Naive thymus-derived CD4-positive, alpha-beta T cell (primary cell): ENCODE measurements at places on chromosomes 16 and 17. TPM values are rescaled to one million over a fixed set of nuclear protein-coding genes. Genes with fewer than 3 reads are reported as not detected.

TPSB2 gene
- polyA plus RNA-seq: not detected

RAMP2 gene
- not detected for polyA plus RNA-seq

IL32 gene
- polyA plus RNA-seq: 1,418 TPM

TMEM132E gene
- 0.41 TPM for polyA plus RNA-seq

MYH3 gene
- 1.8 TPM for polyA plus RNA-seq

SLC22A31 gene
- 0.33 TPM for polyA plus RNA-seq

OSGIN1 gene
- 0.59 TPM for polyA plus RNA-seq

PLEKHH3 gene
- polyA plus RNA-seq: not detected

TNFSF13 gene
- polyA plus RNA-seq: 1.5 TPM

CARD14 gene
- polyA plus RNA-seq: not detected

SLC52A1 gene
- not detected for polyA plus RNA-seq
